Osteocyte (in vitro differentiated cells): ENCODE measurements at places on chromosomes 16 and 17. TPM values are rescaled to one million over a fixed set of nuclear protein-coding genes. Genes with fewer than 3 reads are reported as not detected.

DNA sequence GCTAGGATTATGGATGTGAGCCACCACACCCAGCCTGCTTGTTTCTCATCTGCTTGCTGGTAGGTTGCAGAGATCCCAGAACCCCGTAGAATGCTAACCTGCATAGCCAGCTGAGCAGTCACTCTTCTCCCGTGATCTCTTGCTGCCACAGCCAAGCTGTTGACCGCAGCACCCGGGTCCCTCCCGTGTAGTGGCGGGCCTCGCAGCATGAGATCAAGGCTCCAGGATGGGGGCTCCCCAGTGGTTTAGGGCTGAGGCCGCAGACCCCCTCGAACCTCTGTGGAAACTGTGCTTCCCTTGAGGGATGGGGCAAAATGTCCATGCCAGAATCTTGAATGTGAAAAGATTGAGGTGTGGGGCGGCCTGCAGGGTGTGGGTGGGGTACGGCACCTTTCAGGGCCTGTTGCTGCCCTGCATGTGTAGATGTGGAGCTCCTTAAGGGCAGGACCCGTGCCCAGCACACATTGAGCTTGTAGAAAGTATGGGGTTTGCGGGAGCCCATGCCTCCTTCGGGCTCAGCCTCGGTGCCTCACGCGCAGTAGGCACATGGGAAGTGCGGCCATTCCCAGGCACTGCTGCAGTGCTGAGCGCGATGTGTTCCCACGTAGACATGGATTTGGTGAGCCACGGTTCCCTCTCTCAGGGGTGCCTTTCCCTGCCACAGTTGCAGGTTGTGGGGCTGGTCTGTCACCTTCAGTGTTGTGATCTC is 99.9 kb downstream of the BANP start:
- H3K27ac ChIP-seq = no peak overlapping the region
- no peaks in the 10 kb centered on the region for H3K4me1 ChIP-seq
- no peak overlapping the region for H3K4me3 ChIP-seq
- peaks cover 30% of the 10 kb centered on the region for H3K36me3 ChIP-seq

- no peak overlapping the region for H3K4me3 ChIP-seq
- H3K36me3 ChIP-seq = no peaks in the 10 kb centered on the region
- H3K27me3 ChIP-seq = no peaks in the 10 kb centered on the region
- H3K4me1 ChIP-seq = peaks cover 30% of the 10 kb centered on the region
- H3K27ac ChIP-seq = peak overlapping the region; percentile 57
Observed at GRCh38 chr16:67396159-67397035, 3.1 kb upstream of the TPPP3 start.

Gene LPCAT2
- total RNA-seq = 9.6 and 11.1 TPM in 2 replicates

DNA sequence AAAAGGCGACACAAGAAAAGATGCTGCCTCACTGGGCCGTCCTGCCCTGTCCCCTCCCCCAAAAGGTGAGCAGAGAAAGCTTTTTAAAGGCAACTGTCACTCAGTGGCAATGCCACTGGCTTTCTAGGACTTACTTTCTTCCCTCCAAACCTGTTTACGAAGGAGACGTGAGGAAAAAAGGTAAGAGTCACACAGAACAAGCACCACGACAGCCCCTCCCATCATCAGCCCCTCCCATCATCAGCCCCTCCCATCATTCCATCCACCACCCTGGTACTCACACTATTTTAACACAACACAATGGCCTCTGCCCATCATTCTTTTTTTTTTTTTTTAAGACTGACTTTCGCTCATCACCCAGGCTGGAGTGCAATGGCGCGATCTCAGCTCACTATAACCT is 77.1 kb downstream of the NXN start:
- no peak for DNase-seq
- no peaks in the 10 kb centered on the region for H3K27me3 ChIP-seq
- peaks cover 69% of the 10 kb centered on the region for H3K4me1 ChIP-seq
- peaks cover 10% of the 10 kb centered on the region for H3K36me3 ChIP-seq
- no peak overlapping the region for H3K4me3 ChIP-seq

Gene AARS1
- total RNA-seq = 297 and 313 TPM in 2 replicates

- no peak within 1 kb of the TSS for H3K4me3 ChIP-seq
- H3K27ac ChIP-seq = no peak within 1 kb of the TSS
- H3K27me3 ChIP-seq = no peaks in the 10 kb centered on the region
- DNase-seq = no peak
- peaks cover 7% of the 10 kb centered on the region for H3K4me1 ChIP-seq
Observed at GRCh38 chr17:45261577-45262515, at the start of gene SPATA32. Gene SPATA32, minus strand, starts transcription at chr17:45262094. Its CDS starts 78 bp downstream, at chr17:45262016.

Gene NPIPB13
- total RNA-seq = 10.0 and 22.9 TPM in 2 replicates

- no peaks in the 10 kb centered on the region for H3K36me3 ChIP-seq
- peaks cover 15% of the 10 kb centered on the region for H3K27me3 ChIP-seq
- no peaks in the 10 kb centered on the region for H3K4me1 ChIP-seq
- no peak overlapping the region for H3K27ac ChIP-seq
Observed at GRCh38 chr16:79062821-79063220, 537.7 kb downstream of the MAF start.

- H3K4me1 ChIP-seq = peaks cover 30% of the 10 kb centered on the region
- no peak for DNase-seq
- H3K27me3 ChIP-seq = peaks cover 43% of the 10 kb centered on the region
- no peak overlapping the region for H3K27ac ChIP-seq
Observed at GRCh38 chr17:47720754-47721533, 12.1 kb upstream of the TBX21 start.

Gene COTL1
- total RNA-seq = 102 and 103 TPM in 2 replicates

Gene ARL4D
- total RNA-seq = 17.2 and 19.3 TPM in 2 replicates

Gene ADAMTS18
- not detected in 2 replicates for total RNA-seq

DNA sequence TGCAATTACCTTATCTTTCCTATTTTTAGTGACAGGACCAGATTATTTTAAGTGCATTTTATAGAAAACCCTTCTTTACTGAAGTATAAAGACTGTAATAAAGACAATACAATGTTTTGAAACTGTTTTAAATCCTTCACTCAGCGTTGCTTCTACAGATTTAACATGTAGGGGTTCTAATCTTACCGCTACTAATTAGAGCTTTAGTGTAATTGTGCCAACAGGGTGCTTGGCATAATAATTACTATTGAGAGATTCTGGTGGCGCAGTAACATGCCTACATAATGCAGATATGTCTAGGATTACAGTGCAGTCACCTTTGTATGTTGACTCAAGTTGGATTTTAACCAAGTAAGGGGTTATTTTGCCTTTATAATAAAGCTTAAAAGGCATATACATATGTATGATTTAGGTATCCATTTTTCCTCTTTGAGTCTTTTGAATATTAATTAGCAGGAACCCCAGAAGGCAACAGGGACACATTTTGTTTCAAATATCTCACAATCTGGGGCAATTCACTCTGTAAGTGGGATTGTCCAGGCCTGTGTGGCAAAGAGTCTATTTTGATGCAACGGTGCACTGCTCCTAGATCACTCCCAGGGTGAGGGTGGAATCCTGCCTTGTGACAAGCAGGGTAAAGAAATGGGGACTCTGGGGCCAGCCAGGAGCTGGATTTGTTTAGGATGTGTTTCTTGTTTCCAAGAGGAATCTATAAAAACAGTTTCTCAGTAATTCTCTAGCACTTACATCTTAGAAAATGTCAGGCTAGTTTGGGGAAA is 604.7 kb upstream of the SALL1 start:
- no peak for DNase-seq
- no peak overlapping the region for H3K4me3 ChIP-seq
- no peaks in the 10 kb centered on the region for H3K4me1 ChIP-seq
- no peaks in the 10 kb centered on the region for H3K36me3 ChIP-seq

GRCh38 chr17:49343273-49343672 is 18.8 kb downstream of the ZNF652 start:
- H3K27ac ChIP-seq = no peak overlapping the region
- DNase-seq = no peak
- no peaks in the 10 kb centered on the region for H3K36me3 ChIP-seq
- no peak overlapping the region for H3K4me3 ChIP-seq

- H3K27ac ChIP-seq = no peak overlapping the region
- no peak overlapping the region for H3K4me3 ChIP-seq
- H3K27me3 ChIP-seq = no peaks in the 10 kb centered on the region
- H3K4me1 ChIP-seq = peaks cover 19% of the 10 kb centered on the region
- DNase-seq = no peak
- peaks cover 24% of the 10 kb centered on the region for H3K36me3 ChIP-seq
Observed at GRCh38 chr17:81631482-81631881, 5.4 kb downstream of the NPLOC4 start.

- H3K36me3 ChIP-seq = no peaks in the 10 kb centered on the region
- no peaks in the 10 kb centered on the region for H3K27me3 ChIP-seq
- H3K4me3 ChIP-seq = no peak overlapping the region
Observed at GRCh38 chr17:34006126-34006525, 249.0 kb upstream of the CCL2 start.

DNA sequence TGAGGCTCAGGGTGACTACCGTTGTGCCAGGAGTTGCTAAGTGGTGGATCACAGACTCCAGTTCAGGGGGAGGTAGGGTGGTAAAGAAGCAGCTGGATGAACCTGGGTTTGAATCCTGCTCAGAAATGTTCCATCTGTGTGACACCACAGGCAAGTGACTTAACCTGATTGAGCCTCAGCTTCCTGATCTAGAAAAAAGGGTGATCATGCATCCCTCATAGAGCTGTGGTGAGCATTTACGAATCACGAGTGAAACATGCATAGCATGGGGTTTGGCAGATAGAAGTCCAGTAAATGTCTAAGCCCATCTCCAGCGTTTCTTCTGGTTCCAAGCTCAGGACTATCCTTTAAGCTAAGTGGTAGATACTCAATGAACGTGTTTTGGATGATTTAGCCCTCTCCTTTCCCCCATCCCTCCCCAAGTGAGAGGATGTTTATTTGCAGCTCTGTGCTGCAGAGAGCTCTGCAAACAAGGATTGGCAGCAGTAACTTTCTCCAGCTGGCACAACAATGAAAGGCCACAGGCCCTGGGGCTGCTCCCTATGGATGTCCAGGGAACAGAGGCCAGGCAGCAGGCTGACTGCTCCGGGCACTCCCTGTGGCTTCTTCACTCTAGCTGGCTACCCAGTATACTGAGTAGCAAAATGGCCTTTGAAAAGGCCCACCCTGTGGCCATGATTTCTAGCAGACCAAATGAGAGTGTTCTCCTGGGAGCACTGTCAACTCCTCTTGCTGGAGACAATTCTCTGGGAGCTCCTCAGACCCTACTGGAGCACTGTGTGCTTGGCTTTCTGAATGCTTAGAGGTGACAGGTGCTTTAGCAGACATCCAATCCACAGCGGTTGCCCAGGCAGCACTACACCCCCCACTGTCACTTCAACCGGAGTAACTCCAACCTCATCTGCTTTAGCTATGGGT is 21.3 kb downstream of the CA4 start:
- peaks cover 3% of the 10 kb centered on the region for H3K27me3 ChIP-seq
- no peak for DNase-seq
- H3K27ac ChIP-seq = no peak overlapping the region

DNA sequence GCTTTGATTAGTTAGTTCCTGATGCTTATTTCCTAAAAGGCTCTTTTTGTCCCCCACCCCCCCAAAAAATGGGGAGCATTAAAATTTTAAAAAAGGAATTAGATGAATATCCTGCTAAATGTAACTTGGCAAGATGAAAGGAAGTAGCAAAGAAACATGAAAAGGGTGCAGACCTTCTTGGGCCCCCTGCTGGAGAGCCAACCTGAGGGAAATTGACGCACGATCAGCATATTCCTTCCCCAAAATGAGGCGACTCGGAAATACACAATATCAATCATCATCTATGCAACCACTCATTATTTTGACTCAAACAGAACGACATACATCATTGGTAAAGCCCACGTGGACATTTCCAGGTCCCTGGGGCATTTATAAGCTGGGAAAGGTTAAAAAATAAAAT is 59.7 kb downstream of the GRIN2A start:
- no peaks in the 10 kb centered on the region for H3K4me1 ChIP-seq
- H3K27ac ChIP-seq = no peak overlapping the region
- H3K27me3 ChIP-seq = no peaks in the 10 kb centered on the region
- no peak overlapping the region for H3K4me3 ChIP-seq

- no peak overlapping the region for H3K27ac ChIP-seq
- no peak for DNase-seq
- no peak overlapping the region for H3K4me3 ChIP-seq
- no peaks in the 10 kb centered on the region for H3K27me3 ChIP-seq
Observed at GRCh38 chr16:7025616-7026190, 306.9 kb upstream of the RBFOX1 start.

Gene IRX3
- 0.63 and 0.91 TPM in 2 replicates for total RNA-seq

DNA sequence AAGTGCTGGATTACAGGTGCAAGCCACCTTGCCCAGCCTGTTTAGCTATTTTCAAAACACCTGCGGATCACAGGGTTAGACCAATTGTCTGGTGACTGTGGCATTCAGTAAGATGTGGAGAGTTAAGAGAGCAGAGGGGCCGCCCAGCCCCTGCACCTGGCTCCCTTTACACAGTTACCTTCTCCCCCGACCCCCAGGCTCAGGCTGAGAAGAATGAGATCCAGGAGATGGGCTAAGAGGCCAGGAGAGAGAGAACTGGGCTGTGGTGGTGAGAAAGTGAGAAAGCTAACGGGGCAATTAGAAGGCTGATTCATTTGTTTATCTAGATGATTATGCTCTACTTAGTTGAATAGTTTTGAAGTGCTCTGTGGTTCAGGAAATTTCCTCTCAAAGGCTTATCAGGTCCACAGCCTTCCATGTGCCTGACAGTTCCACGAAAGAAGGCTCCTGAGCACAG is 67.8 kb upstream of the AXIN2 start:
- peaks cover 23% of the 10 kb centered on the region for H3K4me1 ChIP-seq
- no peaks in the 10 kb centered on the region for H3K27me3 ChIP-seq
- no peak overlapping the region for H3K4me3 ChIP-seq
- no peaks in the 10 kb centered on the region for H3K36me3 ChIP-seq

Gene KRTAP4-6
- not detected in 2 replicates for total RNA-seq

DNA sequence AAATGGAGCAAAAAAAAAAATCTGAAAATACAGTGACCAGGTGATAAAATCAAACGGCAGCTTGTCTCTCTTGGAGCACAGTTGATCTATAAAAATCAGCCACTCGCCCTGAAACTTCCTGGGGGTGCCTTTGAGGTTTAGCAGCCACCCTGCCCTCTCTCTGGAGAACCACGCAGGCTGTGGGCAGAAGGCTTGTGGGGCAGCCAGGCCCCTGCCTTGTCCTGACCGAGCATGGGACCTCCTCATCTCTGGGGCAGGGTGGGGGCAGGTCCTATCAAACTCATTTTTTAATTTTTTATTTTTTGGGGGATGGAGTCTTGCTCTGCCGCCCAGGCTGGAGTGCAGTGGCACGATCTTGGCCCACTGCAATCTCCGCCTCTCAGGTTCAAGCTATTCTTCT is 5.0 kb downstream of the TMEM238L start:
- H3K4me1 ChIP-seq = no peaks in the 10 kb centered on the region
- no peak overlapping the region for H3K4me3 ChIP-seq
- H3K27ac ChIP-seq = no peak overlapping the region

- no peak for DNase-seq
- H3K36me3 ChIP-seq = peaks cover 31% of the 10 kb centered on the region
- no peak overlapping the region for H3K27ac ChIP-seq
Observed at GRCh38 chr17:49616086-49616485, 40.4 kb downstream of the NXPH3 start.

Gene MAPT
- total RNA-seq = 1.1 and 1.6 TPM in 2 replicates

- H3K27me3 ChIP-seq = no peaks in the 10 kb centered on the region
- peaks cover 23% of the 10 kb centered on the region for H3K4me1 ChIP-seq
- no peak overlapping the region for H3K4me3 ChIP-seq
- no peak for DNase-seq
Observed at GRCh38 chr16:65574326-65574966, 452.6 kb upstream of the CDH11 start.

- peak; percentile 87 for DNase-seq
- no peak overlapping the region for H3K4me3 ChIP-seq
- no peaks in the 10 kb centered on the region for H3K27me3 ChIP-seq
- no peaks in the 10 kb centered on the region for H3K36me3 ChIP-seq
- H3K4me1 ChIP-seq = no peaks in the 10 kb centered on the region
Observed at GRCh38 chr16:27867122-27868110, 196.1 kb downstream of the GSG1L start.

Gene ARHGAP44
- total RNA-seq = 4.9 and 7.2 TPM in 2 replicates

- H3K36me3 ChIP-seq = no peaks in the 10 kb centered on the region
- no peaks in the 10 kb centered on the region for H3K27me3 ChIP-seq
- no peak overlapping the region for H3K27ac ChIP-seq
- no peak for DNase-seq
Observed at GRCh38 chr16:6284731-6285130, 1047.9 kb upstream of the RBFOX1 start.
